ENCODE measurements at places on chromosomes 5 and 9.

DNA sequence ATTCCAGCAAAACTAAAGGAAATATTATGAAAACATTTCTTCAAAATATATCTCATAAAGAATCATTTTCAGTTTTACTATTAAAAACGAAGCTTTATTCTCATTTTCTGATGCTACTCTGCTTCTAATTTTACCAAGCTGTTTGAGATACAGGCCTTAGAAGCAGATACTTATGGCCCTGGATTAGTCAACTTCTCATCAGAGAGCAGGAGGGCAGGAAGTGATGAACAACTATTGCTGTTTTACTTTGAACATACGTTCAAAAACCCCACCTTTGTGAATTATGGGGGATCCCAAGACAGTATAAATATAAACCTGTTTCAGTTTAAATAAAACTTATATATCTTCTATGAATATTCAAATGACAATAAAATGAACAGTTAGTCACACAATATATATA lies 16.0 kb downstream of the MPDZ start:
- no peak for DNase-seq

- DNase-seq: no peak
These were observed 241.4 kb downstream of the FSTL4 start for GRCh38 chr5:133370904-133371303.

GRCh38 chr5:179411161-179411841 lies 66.0 kb upstream of the ADAMTS2 start:
- DNase-seq: no peak

DNA sequence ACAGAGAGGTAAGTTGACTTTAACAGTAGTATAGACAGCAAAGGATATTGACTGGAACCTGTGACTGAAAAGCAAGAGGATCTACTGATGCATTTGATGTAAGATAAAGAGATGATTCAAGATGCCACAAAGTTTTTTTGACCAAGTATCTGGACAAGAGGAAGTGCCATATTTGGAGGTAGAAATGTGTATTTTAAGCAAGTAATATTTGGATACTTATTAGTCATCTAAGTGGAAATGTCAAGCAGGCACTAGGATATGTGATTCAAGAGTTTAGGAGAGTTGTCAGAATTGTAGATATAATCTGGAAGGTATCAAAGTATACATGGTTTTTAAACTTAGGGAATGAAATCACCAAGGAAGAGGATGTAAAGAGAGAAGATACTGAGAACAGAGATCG lies 686.1 kb upstream of the CHD1 start:
- no peak for DNase-seq

DNA sequence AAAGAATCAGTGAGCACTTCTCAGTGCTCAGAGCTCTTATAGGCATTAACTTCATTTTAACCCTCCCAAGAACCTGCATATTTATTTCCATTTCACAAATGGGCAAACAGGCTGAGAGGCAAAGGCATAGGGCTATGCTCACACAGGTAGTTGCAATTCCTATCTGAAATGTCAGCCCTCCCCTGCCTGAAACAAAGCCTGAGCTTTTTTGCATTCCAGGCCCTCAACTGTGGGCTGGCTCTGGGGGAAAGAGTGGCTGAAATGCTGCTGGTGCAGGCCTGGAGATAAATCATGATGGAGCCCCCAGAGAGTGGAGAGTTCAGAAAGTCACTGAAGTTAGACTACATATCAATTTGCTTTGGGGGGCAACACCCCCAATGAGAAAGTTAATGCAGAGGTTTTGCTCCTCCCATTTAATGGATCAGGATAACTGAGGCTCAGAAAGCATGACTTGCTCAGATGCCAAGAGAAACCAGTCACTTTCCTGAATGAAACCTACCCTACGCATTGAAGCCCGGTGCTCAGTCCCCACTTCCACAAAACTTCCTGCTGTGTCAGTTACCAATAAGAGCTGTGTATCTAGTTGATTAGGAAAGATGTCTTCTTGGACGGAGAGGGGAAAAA lies 5.6 kb downstream of the DRD1 start:
- DNase-seq: no peak

All from nucleus accumbens (tissue), 56 donors.